ENCODE measurements at places on chromosomes 7 and 10.

DNA sequence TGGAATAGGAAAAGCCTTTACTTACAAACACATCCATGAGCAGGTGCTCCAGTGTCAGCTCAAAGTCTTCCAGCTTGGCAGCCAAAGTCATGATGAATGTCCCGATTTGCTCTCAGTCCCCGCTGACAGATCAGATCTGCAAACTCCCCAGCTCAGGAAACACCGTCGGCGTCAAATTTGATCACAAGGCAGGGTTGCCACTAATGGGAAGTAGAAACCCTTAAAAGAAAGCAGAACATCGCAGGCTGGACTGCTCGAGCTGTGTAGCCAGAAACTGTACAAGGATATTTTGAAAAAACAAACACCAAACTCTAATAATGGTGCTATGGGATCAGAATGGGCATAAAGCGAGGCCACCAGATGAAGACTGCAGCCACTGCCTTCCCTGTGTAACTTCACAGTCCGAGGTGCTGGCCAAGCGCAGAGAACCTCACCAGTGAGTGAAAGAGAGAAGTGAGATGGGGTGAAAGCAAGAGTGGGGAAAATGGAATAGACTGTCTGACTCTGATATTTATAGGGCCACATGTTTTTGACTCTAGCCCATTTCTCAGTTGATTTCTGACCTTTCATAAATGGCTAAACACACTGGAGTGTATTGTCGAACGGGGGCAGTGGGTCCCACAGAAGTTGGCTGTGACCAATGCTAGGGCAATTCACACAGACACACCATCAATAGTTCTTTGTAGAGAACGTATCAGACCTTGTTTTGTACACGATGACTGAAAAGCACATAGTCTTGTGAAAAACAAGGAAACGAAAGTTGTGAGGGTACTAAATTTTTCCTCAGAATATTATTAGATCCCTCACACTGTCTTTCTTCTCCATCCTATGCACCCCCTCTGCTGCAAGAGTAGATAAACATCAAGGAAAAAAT is 306.2 kb downstream of the FRMD4A start:
- no peak for DNase-seq

DNA sequence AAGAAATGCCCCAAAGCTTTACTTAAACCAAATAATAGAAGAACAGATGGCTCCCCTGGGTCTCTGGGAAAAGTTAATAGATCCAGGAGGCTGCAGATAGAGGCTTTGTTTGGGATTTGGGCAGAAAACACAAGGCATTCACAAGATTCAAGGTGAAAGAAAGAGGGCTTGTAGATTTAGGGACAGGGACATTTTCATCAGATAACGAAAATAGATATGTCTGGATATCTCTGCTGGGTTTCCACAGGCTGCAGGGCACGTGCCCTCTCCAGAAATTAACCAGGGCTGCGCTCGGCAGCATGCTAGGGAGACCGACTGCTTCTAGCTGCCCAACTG is 14.9 kb downstream of the CARD11 start:
- no peak for DNase-seq

DNA sequence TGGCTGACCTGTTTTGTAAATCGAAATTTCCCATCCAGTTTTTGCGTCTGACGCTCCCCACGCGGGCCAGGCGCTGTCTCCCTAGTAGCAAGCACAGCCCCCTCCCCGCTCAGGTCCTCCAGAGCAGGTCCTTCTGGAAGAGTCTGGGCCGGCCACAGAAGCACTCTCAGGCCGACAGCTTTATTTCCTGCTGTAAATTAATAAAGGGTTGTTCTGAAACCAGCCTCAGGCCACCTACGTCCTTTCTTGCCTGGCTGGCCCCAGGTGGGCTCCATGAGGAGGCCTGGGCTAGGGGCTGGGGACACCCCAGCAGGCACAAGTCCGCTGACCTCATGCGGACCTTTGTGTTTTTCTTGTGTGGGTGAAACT is 35.2 kb downstream of the CAMK2B start:
- DNase-seq: no peak

GRCh38 chr10:13321576-13321975 is 21.7 kb upstream of the PHYH start:
- DNase-seq: no peak

- no peak for DNase-seq
Observed at GRCh38 chr7:106243893-106244292, 40.9 kb downstream of the NAMPT start.

Data from NCI-H446 treated with DMSO at 0.1 percent for 48 hours (cell line).